ENCODE measurements at places on chromosomes 11 and 22. TPM values are rescaled to one million over a fixed set of nuclear protein-coding genes. Genes with fewer than 3 reads are reported as not detected.

Gene UCP2
- 28.6 TPM for total RNA-seq

Gene TENM4
- total RNA-seq: 0.40 TPM

Gene CDC45
- total RNA-seq: 0.67 TPM

Gene DERL3
- total RNA-seq: 2.1 TPM

Gene OR2AG2
- total RNA-seq: not detected

Gene NXPE1
- total RNA-seq: not detected

Gene APOA1
- 9.2 TPM for total RNA-seq

Gene LRRC51
- total RNA-seq: 5.4 TPM

Gene PHOX2A
- total RNA-seq: not detected

Gene CECR2
- total RNA-seq: 7.1 TPM

Gene ISX
- not detected for total RNA-seq

DNA sequence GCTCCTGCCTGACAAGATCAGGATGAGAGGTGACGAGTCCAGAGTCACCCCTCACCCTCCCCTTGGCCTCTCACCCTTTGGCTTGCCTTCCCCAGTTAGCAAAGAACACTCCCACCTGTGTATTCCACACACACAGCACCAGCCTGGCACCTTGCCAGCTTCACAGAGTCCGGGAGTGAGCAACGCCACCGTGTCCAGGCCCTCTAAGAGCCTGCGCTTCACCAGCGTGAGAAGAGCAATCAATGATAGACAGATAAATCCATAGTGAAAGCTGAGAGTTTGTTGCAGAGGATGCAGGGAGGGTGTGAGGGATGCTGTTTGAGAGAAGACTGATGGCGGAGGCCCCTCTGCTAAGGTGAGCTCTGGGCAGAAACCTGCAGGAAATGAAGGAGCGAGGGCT lies 404.5 kb downstream of the LARGE1 start:
- DNase-seq: peak; percentile 66

- no peak for DNase-seq
Observed at GRCh38 chr11:105937331-105937730, 84.7 kb downstream of the MSANTD4 start.

- DNase-seq: no peak
Observed at GRCh38 chr11:3050386-3051195, 6.6 kb downstream of the CARS1 start.

DNA sequence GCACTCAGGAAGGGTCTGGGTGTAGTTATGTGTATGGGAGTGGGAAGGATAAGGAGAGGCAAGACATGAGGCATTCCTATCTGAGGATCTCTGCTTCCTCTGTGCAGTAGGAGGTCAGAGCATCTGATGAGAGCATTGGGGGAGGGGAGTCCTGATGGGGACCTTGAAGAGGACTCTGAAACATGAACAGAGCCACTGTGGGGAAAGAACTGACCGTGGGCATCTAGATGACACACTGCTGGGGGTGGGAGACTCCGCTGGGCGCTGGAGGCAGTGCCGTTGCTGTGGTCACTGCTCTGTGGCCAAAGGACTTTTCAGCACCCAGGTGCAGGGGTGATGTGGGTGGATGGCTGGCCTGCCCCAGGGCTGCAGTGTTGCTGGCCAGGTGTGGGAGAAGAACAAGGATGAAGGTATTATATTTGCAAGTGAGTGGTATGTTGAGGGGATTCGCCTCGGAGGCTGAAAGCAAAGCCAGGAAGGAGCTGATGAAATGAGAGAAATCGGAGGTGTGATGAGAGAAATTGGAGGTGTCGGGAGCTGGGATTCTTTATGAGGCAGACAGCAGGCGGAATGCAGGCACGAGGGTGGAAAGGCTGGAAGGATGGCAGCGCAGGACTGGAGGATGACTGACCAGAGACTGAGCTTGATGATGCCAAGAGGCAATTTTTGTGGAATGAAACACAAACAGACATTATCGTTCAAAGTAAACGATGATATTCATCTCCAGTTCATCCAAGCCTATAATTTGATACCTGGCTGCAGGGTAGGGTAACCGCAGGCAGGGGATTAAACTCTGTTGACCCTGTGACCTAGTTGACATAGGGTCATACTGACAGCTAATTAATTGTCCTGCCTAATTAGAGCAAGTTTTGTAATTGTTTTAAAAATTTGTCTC lies 19.4 kb upstream of the TMPRSS4 start:
- DNase-seq: peak; percentile 6

- peak; percentile 35 for DNase-seq
Observed at GRCh38 chr11:112525270-112525669, 264.6 kb upstream of the PLET1 start.

DNA sequence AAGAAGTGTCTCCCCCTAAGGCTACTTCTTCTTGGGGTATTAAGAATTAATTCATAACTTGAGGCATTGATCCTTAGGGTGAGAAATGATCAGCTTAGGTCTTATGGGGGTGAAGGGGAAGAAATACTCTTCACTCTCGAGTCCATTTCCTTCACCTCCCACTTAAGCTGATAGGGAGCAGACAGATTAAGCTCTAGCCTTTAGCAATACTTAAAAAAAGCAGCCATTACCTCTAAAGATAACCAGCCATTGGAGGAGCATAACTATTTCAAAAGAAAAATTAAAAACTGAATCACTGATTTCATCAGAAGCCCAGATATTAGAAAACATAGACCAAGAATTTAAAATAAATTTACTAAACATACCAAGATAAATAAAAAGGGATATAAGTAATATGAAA lies 60.5 kb downstream of the ENTHD1 start:
- DNase-seq: no peak

GRCh38 chr11:90774727-90775566 lies 552.1 kb upstream of the CHORDC1 start:
- no peak for DNase-seq

DNA sequence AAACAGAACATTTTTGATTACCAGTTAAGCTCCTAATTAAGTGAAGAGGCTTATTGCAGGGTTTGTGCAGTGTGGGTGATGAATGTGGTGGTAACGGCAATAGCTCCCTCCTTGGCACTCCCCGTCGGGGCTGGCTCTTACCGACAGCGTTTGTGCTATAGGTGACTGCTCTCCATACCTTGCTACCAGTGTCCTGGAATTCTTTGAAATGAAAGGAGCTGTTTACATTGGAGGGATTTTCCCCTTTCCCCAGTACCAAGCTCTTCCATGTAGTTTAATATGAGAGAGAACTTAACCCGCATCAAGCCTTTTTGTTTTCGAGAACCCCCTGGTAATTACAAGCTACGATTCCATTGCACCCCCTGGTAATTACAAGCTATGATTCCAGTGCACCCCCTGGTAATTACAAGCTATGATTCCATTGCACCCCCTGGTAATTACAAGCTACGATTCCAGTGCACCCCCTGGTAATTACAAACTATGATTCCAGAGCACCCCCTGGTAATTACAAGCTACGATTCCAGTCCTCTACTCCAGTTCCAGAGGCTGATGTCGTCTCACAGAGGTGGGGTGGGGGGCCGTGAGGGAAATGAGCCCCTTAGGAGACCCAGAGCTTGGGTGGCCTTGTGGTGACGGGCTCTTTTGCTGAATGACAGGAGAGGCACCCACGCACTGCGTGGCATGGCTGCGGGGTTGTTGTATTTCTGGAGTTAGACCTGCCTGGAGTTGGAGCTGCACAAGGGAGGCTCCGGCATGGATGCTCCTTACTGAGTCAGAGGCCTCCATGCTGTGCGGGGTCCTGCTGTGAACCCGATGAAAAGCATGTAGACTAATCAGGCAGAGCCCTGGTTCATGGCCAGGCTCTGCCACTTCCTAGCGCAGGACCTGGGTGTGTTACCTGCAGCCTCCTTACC lies 205.3 kb downstream of the TBC1D22A start:
- no peak for DNase-seq

DNA sequence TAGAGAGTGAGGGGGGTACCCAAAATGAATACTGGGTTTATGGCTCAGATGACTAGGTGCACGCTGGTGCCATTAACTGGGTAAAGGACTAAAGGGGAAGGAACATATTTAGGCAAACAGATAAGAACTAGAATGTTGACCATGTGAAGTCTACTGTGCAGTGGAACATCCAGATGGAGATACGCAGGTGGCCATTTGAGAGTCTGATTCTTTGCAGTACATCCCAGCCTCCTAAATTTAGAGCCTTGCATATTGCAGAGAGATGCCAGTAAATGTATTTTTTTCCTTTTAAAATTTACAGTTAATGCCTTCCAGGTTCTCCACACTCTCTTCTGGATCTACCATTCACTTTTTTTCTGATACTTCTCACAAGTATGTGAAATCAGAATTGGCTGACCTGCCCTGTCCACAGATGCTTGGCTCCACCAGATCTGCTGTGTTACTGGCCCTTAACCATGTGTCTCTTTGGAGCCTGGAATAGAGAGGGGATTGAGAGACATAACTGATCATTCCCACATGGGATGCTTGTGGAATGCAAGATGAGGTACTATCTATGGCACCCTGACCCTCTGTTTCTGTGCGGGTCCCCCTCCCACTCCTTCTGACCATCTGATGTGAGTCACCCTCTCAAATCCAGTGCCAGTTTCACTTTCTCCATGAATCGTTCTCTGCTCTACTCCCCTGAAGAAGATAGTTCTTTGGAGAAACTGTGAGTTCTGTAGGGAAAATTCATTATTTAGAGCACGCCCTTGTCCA lies 77.0 kb upstream of the NCAM1 start:
- no peak for DNase-seq

DNA sequence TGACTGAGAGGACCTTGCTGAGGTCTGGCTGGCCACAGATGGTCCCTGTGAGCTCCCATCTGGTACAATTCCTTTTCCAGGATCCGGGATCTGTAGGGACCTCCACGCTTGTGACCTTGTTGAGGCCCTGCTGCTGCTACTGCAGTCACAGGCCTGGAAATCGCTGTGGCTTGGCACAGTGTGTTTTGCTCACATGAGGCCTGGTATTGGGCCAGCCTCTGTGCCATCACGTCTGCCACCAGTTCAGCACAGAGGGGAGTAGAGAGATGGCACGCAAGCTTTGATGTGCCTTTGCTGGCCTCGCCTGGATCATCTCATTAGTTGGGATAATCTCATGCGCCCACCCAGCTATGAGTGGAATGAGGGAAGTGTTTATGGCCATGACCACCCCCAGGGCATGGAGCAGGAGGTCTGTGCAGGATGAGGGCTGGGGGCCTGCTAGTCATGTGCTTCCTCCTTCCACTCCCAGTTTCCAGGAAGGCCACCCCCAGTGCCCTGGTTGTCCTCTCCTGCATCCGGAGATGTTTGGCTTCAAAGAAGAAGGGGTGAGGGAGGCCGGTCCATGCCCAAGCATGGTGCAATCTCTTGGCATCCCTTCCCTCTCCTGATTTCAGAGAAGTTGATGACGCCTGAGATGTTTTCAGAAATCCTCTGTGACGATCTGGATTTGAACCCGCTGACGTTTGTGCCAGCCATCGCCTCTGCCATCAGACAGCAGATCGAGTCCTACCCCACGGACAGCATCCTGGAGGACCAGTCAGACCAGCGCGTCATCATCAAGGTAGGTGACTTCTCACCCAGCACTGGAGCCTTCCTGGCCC lies 22.4 kb downstream of the DERL3 start:
- peak; percentile 81 for DNase-seq

GRCh38 chr22:20111045-20111688 lies 4.7 kb upstream of the RANBP1 start:
- peak; percentile 20 for DNase-seq

GRCh38 chr11:79371152-79371551 lies 69.7 kb downstream of the TENM4 start:
- DNase-seq: no peak

DNA sequence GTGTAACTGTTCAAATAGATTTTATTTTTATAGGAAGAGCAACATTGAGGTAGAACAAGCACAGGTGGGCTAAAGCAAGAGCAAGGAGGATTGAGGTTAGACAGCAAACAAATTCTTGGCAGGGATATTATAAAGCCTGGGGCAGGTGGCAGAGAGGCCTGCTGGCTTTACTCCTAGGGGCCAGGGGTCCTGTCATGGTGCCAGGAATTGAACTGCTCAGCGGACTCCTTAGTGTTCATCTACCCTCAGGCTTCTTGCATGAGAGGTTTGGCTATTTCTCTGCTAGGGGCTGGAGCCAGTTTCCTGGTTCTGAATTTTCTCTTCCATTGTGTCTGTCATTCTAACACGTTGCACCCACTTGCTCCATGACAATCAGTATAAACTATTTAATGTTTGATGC lies 217.2 kb upstream of the NCAM1 start:
- no peak for DNase-seq

DNA sequence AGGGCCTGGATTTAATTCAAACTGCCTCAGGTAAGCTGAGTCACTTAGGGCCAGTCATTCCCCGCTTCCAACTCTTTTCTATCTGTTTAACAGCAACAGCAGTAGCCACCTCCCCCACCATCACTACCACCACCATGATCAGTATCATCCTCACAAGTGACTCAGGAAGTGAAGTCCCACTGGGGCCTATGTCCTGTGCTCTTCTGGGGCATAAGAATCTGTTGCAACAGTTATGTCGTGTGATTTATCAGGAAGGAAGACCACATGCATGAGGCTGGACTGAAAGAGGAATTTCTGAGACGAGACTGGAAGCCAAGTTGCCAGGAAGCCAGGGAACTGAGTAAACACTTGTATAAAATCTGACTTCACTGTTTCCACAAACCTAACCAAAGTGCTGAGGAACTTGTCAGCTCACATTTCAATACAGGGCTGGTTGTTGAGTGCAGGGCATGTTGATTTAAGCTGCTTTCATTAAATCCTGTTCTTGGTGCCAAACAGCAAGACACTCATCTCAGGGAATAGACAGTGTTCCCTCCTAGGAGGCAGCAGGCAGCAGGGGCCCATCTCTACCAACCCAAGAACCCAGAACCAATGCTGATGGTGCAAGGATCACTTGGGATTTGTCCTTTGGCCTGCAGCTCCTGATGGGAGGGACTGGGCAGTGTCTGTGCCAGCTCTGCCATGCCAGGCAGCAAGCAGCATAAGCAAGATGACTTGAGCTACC lies 226.7 kb upstream of the NARS2 start:
- no peak for DNase-seq

DNA sequence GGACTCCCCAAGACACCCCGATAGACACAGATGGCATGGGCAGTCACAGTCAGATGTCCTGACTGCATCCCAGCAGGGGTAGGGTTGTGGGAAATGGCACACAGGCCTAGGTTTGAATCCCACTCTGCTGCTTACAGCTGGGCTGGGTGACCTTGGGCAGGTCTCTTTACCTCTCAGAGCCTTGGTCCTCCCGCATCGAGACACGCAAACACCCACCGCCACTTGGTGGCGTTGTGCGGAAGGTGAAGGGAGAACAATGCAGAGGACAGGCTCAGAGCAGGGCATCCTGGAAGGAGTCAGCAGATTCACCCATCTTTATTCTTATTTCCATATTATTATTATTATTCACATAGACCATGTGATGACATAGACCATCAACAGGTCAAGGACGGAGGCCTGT lies 140.5 kb downstream of the MIAT start:
- DNase-seq: no peak

DNA sequence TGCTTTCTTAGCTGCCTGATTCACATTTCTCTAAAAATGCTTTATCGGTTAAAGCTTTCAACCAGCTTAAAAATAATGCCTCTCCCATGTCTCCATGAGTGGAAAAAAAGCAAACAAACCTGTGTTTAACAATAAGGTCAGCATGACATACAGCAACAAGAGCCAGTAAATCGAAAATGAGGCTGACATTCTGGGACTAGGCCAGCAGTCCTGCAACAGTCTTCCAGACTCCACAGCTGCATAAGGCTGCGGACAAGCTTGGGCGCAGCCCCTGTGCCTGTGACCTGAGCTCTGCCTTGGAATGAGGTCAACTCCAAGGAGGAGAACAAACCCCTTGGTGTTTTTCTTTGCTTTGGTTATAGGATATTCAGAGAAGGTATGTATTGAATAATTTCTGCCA lies 95.5 kb downstream of the PGR start:
- peak; percentile 70 for DNase-seq

Data from left ventricle myocardium superior (tissue), 1 donor.